ENCODE measurements at places on chromosomes 2 and 18.

DNA sequence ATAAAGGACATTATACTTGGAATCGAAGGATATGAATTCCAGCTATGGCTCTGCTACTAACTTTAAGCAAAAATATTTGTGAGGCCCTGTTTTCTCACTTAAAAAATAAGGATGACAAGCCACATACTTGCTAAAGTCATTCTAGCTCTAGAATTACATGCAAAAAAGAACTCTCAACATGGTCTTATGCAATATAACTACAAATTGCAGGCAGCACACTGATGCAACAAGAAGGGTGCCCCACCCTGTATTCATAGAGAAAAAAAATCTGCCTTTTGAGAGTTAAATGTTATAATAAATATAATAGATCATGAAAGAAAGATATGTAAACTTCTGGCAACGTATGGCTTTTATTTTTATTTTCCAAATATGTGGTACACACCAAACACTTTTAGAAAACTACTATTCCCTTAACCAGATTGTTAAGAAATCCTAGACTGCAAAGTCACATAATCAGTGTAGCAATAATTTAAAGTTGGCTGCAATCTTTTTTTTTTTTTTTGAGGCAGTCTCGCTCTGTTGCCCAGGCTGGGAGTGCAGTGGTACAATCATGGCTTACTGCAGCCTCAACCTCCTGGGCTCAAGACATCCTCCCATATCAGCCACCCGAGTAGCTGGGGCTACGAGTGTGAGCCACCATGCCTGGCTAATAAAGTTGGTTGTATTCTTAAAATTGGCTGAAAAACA is 40.2 kb upstream of the WDSUB1 start:
- H3K27me3 ChIP-seq = no peaks in the 10 kb centered on the region
- H3K4me1 ChIP-seq = no peaks in the 10 kb centered on the region
- H3K36me3 ChIP-seq = peaks cover 34% of the 10 kb centered on the region
- no peak for DNase-seq
- no peak overlapping the region for H3K27ac ChIP-seq
- H3K4me3 ChIP-seq = no peak overlapping the region

DNA sequence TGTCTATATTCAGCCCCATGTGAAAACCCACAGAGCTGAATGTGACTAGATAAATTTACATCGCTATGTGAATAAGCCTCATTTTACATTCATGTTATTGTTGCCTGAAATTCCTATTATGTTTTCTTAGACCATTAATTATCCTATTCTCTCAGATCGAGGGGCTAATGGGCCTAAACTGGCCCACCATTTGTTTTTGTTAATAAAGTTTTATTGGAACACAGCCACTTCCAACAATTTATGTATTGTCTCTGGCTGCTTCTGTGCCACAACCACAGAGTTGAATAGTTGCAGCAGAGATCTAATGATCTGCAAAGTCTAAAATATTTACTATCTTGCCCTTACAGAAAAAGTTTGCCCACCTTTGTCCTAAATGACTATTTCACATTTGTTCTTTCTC is 61.0 kb downstream of the KLHL14 start:
- no peaks in the 10 kb centered on the region for H3K27me3 ChIP-seq
- H3K4me1 ChIP-seq = peaks cover 19% of the 10 kb centered on the region
- no peak for DNase-seq
- H3K4me3 ChIP-seq = no peak overlapping the region

GRCh38 chr2:236369661-236370062 is 105.5 kb upstream of the ASB18 start:
- H3K4me3 ChIP-seq = no peak overlapping the region
- H3K4me1 ChIP-seq = peaks cover 8% of the 10 kb centered on the region
- H3K27ac ChIP-seq = no peak overlapping the region
- no peak for DNase-seq
- H3K27me3 ChIP-seq = no peaks in the 10 kb centered on the region

DNA sequence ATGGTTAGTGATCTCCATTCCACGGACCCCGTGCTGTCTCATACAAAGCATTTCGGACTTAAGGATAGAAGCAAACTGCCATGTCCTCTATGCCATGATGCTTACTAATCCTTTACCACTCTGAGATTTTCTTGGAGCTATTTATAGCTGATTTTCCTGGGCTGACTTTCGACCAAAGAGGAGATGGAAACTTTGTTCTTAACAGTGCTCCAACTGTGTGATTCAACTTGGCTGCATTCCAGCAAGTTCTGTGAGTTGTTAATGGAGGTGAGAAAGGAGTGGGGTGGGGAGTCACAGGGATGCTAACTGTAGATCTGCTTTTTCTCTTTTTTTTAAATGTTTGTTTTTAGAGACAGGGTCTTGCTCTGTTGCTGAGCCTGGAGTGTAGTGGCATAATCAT is 45.5 kb upstream of the MSH2 start:
- peak overlapping the region; percentile 33 for H3K27ac ChIP-seq
- no peak overlapping the region for H3K4me3 ChIP-seq
- peak; percentile 87 for DNase-seq
- H3K36me3 ChIP-seq = no peaks in the 10 kb centered on the region
- H3K4me1 ChIP-seq = peaks cover 8% of the 10 kb centered on the region
- no peaks in the 10 kb centered on the region for H3K27me3 ChIP-seq

GRCh38 chr2:56474412-56475158 is 290.8 kb downstream of the CCDC85A start:
- no peaks in the 10 kb centered on the region for H3K36me3 ChIP-seq
- DNase-seq = peak; percentile 46
- H3K27me3 ChIP-seq = no peaks in the 10 kb centered on the region
- H3K4me3 ChIP-seq = no peak overlapping the region
- peaks cover 13% of the 10 kb centered on the region for H3K4me1 ChIP-seq
- H3K27ac ChIP-seq = no peak overlapping the region

GRCh38 chr18:72161691-72162090 is 382.5 kb downstream of the CBLN2 start:
- no peak overlapping the region for H3K4me3 ChIP-seq
- no peaks in the 10 kb centered on the region for H3K4me1 ChIP-seq
- H3K27ac ChIP-seq = no peak overlapping the region
- no peaks in the 10 kb centered on the region for H3K36me3 ChIP-seq
- no peaks in the 10 kb centered on the region for H3K27me3 ChIP-seq

- H3K36me3 ChIP-seq = no peaks in the 10 kb centered on the region
- no peak overlapping the region for H3K4me3 ChIP-seq
- DNase-seq = no peak
Observed at GRCh38 chr18:51151568-51152511, 45.6 kb downstream of the MEX3C start.

DNA sequence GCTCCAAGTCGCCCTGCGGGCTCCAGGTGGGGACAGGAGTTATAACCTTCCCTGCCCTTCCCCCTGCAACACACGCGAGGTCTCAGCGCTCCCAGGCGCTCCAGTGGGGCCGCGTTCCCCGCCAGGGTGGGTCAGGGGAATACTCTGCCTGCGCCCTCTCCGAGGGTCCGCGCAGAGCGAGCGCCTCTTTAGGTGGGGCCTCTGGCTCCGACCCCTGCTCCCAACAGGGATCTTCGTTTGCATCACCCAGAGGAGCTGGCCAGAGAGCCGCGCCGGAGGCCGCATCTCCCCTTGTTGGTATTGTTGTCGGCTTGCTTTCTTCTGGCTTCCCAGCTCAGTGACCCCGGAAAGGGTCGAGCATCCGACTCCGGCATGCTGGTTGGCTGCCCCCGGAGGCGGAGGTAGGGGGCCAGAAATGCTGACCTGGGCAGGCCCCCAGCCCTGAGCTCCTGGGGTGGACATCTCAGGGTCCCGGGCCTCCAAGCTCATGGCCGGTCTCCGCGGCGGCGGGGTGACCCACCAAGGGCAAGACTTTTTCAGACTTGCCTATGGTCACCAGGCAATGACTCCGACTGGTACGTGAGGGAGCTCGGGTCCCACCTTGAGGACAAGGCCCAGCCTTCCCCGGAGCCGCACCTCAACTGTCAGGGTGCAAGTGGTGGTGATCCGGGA is 11.2 kb upstream of the EN1 start:
- no peak for DNase-seq
- H3K4me1 ChIP-seq = peaks cover 4% of the 10 kb centered on the region
- H3K27ac ChIP-seq = no peak overlapping the region
- H3K27me3 ChIP-seq = peaks cover 95% of the 10 kb centered on the region
- H3K36me3 ChIP-seq = no peaks in the 10 kb centered on the region

- no peak for DNase-seq
- H3K36me3 ChIP-seq = no peaks in the 10 kb centered on the region
- H3K27ac ChIP-seq = no peak overlapping the region
- H3K27me3 ChIP-seq = no peaks in the 10 kb centered on the region
Observed at GRCh38 chr2:137161250-137161649, 395.9 kb downstream of the THSD7B start.

DNA sequence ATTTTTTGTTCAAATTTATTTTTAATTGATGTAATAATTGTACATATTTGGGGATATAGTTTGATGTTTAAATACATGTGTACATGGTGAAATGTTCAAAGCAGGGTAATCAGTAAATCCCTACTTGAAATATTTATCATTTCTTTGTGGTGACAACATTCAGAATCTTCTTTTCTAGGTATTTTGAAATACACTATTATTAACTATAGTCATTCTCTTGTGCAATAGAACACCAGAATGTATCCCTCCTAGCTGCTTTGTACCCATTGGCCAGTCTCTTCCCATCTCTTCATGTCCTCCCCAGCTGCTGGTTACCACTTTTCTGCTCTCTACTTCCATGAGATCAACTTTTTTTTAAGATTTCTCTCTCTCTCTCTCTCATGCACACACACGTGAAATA is 126.5 kb downstream of the ZNF407 start:
- no peak overlapping the region for H3K27ac ChIP-seq
- no peaks in the 10 kb centered on the region for H3K27me3 ChIP-seq
- no peak overlapping the region for H3K4me3 ChIP-seq
- no peak for DNase-seq

DNA sequence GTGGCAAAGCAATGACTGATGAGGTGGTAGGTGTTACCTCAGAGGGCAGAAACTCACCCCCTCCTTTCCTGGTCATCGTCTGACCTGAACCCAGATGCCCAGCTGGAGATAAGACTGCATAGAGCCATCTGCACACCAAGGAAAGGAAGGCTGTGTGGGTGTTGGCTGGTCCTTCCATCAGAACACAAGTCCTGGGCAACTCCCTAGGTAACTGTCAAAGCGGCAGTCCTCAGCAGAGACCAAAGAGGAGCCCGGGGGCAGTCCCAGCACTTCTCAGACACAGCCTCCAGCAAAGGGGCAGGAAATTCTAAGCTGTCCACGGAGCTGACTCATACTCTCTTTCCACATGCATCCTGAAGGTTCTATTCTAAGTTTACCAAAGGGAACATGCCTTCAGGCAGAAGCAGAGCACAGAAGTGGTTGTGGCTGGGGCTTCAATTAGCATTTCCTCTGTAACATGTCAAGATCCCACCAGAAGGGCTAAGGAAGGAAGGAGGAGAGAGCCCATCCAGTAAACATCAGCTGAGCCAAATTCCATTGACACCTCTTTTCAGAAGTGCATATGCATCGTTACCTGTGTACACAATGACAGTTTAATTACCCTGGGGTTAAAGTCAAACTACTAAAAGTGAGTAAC is 54.7 kb downstream of the SPRED2 start:
- H3K4me1 ChIP-seq = peaks cover 10% of the 10 kb centered on the region
- H3K27me3 ChIP-seq = no peaks in the 10 kb centered on the region
- no peak overlapping the region for H3K4me3 ChIP-seq
- no peak for DNase-seq

- peaks cover 100% of the 10 kb centered on the region for H3K27me3 ChIP-seq
- no peak for DNase-seq
- no peak within 1 kb of the TSS for H3K27ac ChIP-seq
- H3K36me3 ChIP-seq = no peaks in the 10 kb centered on the region
Observed at GRCh38 chr2:176099728-176100546, at the start of gene HOXD12. Gene HOXD12, plus strand, starts transcription at chr2:176099795. Its CDS starts 7 bp downstream, at chr2:176099802.

DNA sequence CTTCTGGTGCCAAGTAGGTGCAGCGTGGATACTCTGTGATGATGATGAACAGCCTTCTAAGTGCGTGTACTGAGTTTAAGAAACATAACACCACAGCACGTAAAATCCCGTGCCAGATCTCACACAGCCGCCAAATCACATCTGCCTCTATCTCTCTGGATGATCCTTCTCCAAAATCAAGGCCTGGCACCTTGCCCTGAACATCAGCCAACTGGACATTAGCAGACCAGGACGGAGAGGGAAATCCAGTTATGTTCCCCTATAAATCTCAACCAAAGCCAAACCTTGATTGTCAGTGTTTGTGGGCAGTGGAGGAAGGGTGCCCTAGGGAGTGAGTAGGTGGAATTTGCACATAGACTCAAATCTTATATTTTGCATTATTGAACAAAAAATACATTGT is 164.3 kb downstream of the MIB1 start:
- H3K27ac ChIP-seq = no peak overlapping the region
- H3K36me3 ChIP-seq = no peaks in the 10 kb centered on the region
- H3K27me3 ChIP-seq = no peaks in the 10 kb centered on the region
- peak; percentile 34 for DNase-seq

- no peak overlapping the region for H3K4me3 ChIP-seq
- no peak overlapping the region for H3K27ac ChIP-seq
- no peaks in the 10 kb centered on the region for H3K27me3 ChIP-seq
- DNase-seq = no peak
- peaks cover 3% of the 10 kb centered on the region for H3K4me1 ChIP-seq
Observed at GRCh38 chr2:58140508-58141072, 94.0 kb downstream of the VRK2 start.

DNA sequence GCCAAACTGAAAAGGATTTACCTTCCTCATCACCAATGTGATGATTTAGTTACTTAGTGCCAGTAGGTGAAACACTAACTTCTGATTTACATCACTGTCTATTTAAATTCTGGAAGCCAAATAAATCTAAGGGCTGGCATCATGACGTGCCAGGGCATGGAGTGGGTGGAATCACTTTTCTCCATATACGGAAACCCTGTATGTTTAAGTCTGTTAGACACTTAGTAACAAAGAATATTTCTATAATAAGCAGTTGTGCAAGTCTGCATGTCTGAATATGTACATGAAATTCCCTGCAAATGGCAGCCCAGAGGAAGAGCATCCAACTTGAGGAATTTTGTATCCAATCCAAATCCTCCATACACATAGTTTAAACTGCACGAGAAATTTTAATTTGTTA is 243.1 kb upstream of the SMAD7 start:
- H3K4me3 ChIP-seq = no peak overlapping the region
- DNase-seq = no peak
- no peaks in the 10 kb centered on the region for H3K36me3 ChIP-seq
- H3K27ac ChIP-seq = no peak overlapping the region
- no peaks in the 10 kb centered on the region for H3K4me1 ChIP-seq

Data from cardiac muscle cell (in vitro differentiated cells and primary cell).